ENCODE measurements at places on chromosomes 11 and 22.

GRCh38 chr22:19134874-19135273, 3.8 kb downstream of the TSSK2 start:
- no peak for DNase-seq

GRCh38 chr11:16310943-16311342, 45.4 kb downstream of the SOX6 start:
- DNase-seq: no peak

- DNase-seq: no peak
These were observed 143.2 kb upstream of the TEAD1 start for GRCh38 chr11:12531020-12531419.

DNA sequence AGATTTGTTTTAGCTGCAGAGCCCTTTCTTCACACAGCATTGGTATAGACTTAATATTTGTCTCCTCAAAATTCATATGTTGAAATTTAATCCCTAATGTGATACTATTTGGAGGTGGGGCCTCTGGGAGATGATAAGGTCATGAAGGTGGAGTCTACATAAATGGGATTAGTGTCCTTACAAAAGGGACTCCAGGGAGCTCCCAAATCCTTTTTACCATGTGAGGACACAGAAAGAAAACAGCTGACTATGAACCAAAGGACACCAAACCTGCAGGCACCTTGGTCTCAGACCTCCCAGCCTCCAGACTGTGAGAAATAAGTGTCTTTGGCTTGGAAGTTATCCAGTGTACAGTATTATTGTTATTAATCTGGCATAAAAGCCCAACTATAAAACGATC, 10.2 kb downstream of the SLC35F2 start:
- no peak for DNase-seq

DNA sequence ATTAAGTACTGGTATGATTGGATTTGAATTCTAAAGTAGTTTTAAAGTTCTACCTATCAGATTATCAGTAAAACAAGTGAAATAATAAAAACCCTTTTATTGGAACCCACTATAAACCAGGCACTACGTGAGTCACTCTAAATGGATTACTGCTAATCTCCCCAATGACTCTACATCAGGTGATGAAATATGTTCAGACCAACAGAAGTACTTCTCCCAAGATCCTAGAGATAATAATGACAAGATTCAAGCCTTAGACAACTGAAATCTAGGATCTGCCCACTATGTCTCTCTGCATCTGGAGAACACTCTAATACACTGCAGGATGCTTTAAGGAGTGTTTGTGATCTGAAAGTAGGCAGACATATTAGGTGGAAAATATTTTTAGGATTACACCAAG, 652.1 kb upstream of the CHORDC1 start:
- no peak for DNase-seq

- no peak for DNase-seq
These were observed 37.2 kb downstream of the GRIK4 start for GRCh38 chr11:120548682-120549209.

All from left colon (tissue), 2 donors.